ENCODE measurements at places on chromosomes 1 and 21.

DNA sequence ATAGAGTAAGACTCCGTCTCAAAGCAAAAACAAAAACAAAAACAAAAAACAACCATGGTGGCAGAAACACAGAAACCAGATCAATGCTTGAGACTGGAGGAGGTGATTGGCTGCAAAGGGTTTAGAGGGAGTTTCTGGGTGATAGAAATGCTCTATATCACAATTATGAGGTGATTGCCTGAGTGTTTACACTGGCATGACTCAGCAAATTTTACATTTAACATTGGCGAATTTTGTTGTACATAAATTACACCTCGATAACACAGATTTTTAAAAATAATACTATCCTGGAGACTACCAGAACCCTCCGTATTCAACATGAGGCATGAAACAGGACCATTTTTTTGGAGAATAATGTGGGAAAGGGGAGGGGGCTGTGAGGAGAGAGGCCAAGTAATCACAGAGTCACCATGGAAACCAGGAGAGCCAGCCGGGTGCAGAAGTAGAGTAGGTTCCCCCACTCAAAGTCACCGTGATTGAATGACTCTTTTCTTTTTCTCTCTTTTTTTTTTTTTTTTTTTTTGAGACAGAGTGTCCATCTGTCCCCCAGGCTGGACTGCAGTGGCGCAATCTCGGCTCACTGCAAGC lies 24.3 kb downstream of the HEYL start:
- DNase-seq, result no peak

- DNase-seq, result no peak
These were observed 10.2 kb downstream of the DHCR24 start for GRCh38 chr1:54876814-54877213.

DNA sequence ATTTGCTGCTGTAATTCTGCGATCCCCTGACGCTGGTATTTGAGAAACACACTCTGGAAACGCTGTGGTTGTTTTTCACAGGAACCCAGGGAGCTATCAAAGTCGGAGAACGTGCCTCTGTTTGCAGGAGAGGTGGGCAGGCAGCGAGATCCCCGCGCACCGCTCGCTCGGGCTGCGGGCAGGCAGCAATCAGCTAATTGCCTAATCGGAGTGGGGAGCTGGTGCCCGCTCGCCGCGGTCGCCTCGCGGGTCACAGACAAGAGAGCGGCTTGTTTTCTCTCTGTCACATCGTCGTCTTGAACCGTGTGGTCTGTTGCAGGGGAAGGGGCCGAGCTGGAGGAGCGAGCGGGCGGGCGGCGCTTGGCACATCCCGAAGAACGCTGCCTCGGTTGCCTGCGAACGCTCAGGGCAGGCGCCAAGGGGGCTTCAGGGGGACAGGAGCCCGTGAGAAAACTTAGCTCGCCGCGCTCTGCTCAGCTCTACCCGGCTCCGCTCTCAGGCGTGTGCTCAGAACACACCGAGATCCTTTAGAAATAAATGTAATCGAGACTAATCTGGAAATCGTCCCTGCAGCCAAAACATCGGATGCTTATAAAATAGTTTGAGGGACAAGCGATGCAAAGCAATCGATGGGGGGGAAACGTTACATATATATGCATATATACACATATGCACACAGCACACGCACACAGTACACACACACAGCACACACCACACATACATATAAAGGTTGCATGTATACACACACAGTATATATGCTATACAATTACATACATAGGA lies 93.6 kb upstream of the SMYD2 start:
- peak; percentile 33 for DNase-seq

- no peak for DNase-seq
These were observed 31.4 kb downstream of the PCNT start for GRCh38 chr21:46355161-46356004.

DNA sequence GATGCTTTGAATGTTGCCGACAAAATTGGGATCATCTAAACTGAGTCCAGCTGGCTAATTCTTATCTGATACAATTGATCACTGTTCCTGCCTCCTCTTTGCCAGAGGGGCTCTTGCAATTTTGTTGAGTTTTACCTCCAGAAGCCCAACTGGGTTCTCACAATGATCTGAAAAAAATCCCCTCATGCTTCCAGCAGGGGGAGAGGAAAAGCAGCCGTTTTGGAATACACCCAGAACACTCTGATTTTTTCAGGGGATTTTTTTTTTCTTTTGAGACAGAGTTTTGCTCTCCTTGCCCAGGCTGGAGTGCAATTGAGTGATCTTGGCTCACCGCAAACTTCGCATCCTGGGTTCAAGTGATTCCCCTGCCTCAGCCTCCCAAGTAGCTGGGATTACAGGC lies 13.9 kb upstream of the RERE start:
- peak; percentile 35 for DNase-seq

GRCh38 chr1:245984390-245985155 lies 522.5 kb downstream of the SMYD3 start:
- no peak for DNase-seq

GRCh38 chr1:68331117-68331865 lies 99.0 kb upstream of the WLS start:
- DNase-seq, result peak; percentile 94
